Heart left ventricle (tissue), 16 donors: ENCODE measurements at places on chromosomes 11 and 22. TPM values are rescaled to one million over a fixed set of nuclear protein-coding genes. Genes with fewer than 3 reads are reported as not detected.

Gene KCNK4
- not detected for total RNA-seq

Gene ESAM
- 37.4 TPM for total RNA-seq

Gene UPK3A
- total RNA-seq: not detected

Gene OR51B2
- not detected for total RNA-seq

Gene IGSF9B
- 43.7 TPM for total RNA-seq

Gene FBLN1
- 239 TPM for total RNA-seq

Gene GSTT2
- total RNA-seq: not detected

Gene HEPHL1
- not detected for total RNA-seq

Gene DERL3
- total RNA-seq: 0.82 TPM
